ENCODE measurements at places on chromosomes 6 and 20. TPM values are rescaled to one million over a fixed set of nuclear protein-coding genes. Genes with fewer than 3 reads are reported as not detected.

GRCh38 chr6:10976571-10976970 is 67.5 kb downstream of the ELOVL2 start:
- DNase-seq = no peak
- H3K36me3 ChIP-seq = no peaks in the 10 kb centered on the region
- H3K4me1 ChIP-seq = no peaks in the 10 kb centered on the region

Gene HIVEP1
- 10.2 TPM for polyA plus RNA-seq

- H3K27me3 ChIP-seq = no peaks in the 10 kb centered on the region
- peak overlapping the region; percentile 78 for H3K27ac ChIP-seq
- peaks cover 53% of the 10 kb centered on the region for H3K4me1 ChIP-seq
- peaks cover 14% of the 10 kb centered on the region for H3K36me3 ChIP-seq
- DNase-seq = no peak
Observed at GRCh38 chr20:44618318-44618731, 33.2 kb downstream of the ADA start.

- peak; percentile 71 for DNase-seq
- no peaks in the 10 kb centered on the region for H3K27me3 ChIP-seq
- peak overlapping the region; percentile 99 for H3K27ac ChIP-seq
- H3K4me1 ChIP-seq = peaks cover 55% of the 10 kb centered on the region
- H3K36me3 ChIP-seq = no peaks in the 10 kb centered on the region
Observed at GRCh38 chr6:28137505-28137981, 4.1 kb upstream of the ZKSCAN8 start.

DNA sequence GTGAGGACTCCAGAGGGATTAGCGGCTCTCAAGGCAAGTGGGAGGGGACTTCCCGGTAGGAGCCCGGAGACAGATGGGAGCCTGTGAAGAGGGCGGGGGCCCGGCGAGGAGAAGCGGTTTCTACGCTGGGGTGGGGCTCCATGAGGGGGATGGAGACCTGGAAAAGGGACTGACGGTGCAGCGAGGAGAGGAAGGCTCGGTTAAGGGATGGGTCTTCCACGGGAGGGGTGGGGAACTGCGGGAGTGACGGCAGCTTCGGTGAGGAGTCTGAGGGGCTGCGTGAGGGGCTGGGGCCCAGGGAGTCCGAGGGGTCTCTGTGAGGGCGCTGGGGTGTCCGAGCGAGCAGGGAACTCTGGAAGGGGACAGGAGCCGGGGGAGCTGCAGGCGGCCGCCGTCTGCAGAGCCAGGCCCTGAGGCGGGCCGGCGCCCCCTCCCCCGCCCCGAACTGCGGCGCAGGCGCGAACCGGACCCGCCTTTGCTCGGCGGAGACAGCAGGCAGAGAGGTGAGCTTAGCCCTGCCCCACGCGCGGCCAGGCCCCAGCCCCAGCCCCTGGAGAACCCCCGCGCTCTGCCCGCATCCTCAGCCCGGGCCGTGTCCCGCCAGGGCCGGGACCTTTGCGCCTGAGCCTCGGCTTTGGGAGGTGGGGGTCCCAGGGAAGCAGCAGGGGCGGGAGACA is at the start of gene NRSN2:
Gene NRSN2 (plus strand): TSS at position 472 of the 677 bp plus-strand sequence. CDS start 2,533 bp downstream, outside the sequence.
- peak; percentile 41 for DNase-seq
- H3K27ac ChIP-seq = peak within 1 kb of the TSS; percentile 63
- no peaks in the 10 kb centered on the region for H3K27me3 ChIP-seq
- peaks cover 16% of the 10 kb centered on the region for H3K4me1 ChIP-seq
- no peaks in the 10 kb centered on the region for H3K36me3 ChIP-seq
- peak within 1 kb of the TSS; percentile 92 for H3K4me3 ChIP-seq

GRCh38 chr20:20297752-20298151 is 70.2 kb upstream of the INSM1 start:
- no peaks in the 10 kb centered on the region for H3K4me1 ChIP-seq
- H3K36me3 ChIP-seq = no peaks in the 10 kb centered on the region
- DNase-seq = no peak
- no peak overlapping the region for H3K27ac ChIP-seq

DNA sequence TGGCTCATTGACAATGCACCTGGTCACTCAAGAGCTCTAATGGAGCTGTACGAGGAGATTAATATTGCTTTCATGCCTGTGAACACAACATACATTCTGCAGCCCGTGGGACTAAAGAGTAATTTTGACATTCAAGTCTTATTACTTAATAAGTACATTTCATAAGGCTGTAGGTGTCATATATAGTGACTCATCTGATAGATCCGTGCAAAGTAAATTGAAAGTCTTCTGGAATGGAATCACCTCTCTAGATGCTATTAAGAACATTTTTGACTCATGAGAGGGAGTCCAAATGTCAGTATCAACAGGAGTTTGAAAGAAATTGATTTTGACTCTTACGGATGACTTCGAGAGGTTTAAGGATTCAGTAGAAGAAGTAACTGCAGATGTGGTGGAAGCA is 267.9 kb downstream of the CLVS2 start:
- H3K4me1 ChIP-seq = no peaks in the 10 kb centered on the region
- DNase-seq = no peak
- H3K4me3 ChIP-seq = no peak overlapping the region
- no peaks in the 10 kb centered on the region for H3K36me3 ChIP-seq
- H3K27me3 ChIP-seq = no peaks in the 10 kb centered on the region
- H3K27ac ChIP-seq = no peak overlapping the region

Gene CRYBG1
- 9.7 TPM for polyA plus RNA-seq

DNA sequence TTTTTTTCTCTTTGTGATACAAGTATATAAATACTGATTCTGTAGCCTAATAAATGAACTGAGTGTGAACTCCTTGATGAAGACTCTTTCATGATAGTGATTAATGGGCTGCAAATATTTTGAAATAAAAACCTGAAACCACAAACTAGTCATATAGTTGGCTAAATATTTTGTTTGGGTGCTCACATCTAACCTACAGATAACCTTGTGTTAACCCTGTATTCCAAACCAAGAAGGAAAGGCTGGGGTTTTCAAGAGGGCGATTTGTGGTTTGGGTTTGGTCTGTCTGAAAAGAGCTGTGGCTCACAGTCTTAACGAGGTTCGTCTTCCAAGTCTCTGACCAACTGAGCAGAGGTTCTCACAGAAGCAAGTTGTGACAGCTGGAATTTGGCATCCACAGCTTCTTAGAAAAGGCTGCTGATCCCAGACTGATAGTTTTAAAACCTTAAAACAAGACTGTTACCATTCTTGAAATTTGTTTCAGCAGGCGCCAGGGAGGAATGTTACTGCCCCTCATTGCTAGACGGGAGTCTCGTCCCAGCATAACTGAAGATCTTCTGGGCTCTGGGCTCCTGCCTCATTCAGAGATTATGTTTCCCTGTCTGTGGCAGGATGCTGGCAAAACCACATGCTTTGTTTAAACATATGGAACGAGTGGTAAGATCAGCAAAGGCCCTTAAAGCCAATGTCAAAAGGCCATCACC is 736.4 kb upstream of the MARCKS start:
- no peaks in the 10 kb centered on the region for H3K27me3 ChIP-seq
- DNase-seq = no peak
- no peak overlapping the region for H3K4me3 ChIP-seq
- H3K36me3 ChIP-seq = no peaks in the 10 kb centered on the region
- no peaks in the 10 kb centered on the region for H3K4me1 ChIP-seq
- H3K27ac ChIP-seq = no peak overlapping the region

Gene PAX1
- polyA plus RNA-seq = not detected
